Activated T-helper 2 cell treated with anti-CD3 and anti-CD28 coated beads, Interferon-gamma antibody, Interleukin-2, Interleukin-4, amounts not matched to agents 10 μg/mL and 5 μg/mL and 100 μg/mL, durations not matched to agents 14 hours and 24 hours and 36 hours (primary cell): ENCODE measurements at places on chromosomes 2 and 18. TPM values are rescaled to one million over a fixed set of nuclear protein-coding genes. Genes with fewer than 3 reads are reported as not detected.

- no peak for DNase-seq
These were observed 175.2 kb upstream of the HS6ST1 start for GRCh38 chr2:128493880-128494279.

DNA sequence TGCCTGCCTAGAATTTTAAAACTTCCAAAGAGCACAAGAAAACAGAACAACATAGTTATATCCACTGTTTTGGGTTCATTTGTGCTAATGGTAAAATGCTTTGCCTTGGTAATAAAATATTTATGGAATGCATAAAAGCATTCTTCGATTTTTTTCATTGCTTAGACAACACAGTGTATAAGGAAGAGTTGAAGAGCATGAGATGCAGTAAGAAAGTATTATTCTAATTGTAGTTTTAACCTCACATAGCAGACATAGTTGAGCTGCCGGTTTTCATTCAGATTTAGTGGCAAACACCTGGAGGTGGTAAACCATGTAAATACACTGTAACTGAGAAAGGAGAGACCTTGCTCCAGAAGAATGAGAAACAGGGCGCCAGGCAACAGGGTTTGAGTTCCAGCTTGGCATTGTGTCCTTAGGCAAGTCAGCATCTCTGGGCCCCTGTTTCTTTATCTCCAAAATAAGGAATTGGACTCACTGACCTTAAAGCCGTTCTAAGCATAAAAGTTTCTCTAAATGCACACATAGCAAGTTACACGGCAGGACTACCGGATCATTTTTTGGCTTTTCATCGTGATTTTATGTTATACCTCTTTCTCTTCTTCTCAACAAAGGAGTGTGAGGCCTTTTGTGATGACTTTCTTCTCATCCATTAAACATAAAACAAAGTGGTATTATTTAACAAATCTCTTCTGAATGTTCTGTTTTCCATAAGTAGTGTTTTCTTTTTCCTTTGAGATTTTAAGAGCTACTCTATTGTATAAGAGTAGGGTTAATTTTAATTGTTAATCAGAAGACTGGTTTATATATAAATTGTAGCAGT lies 7.9 kb downstream of the UGP2 start:
- DNase-seq, result no peak

DNA sequence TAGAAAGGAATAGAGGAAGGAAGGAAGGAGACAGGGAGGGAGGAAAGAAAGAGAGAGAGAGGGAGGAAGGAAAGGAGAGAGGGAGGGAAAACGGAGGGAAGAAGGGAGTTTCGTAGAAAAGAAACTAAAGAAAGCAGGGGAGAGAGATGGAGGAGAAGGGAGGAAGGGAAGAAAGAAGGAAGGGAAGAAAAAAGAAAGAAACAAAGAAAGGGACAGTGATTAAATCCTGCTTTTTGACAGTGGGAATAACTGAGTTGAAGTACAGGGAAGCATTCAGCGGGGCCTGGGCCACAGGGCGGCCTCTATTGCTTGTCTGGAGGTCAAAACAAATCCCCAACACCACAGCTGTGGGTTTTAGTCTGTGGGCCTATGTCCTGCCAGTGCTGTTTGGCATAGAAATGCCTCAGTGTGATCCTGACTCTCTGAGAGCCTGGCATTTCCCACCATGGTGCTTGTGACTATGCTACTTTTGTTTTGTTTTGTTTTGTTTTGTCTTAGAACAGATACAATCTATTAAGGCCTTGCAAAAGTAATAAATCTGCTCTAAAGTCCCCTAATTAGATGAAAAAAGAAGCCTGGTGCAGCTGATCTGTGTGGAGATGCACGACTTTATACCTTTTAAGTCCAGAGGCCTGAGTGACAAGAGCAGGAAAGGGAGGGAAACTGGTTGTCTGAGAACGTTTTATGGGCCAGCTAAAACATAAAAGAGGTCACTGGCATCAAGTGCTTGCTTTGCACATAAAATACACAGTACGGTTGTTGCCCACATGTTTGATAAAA lies 40.0 kb downstream of the IL1RL2 start:
- no peak for DNase-seq

GRCh38 chr18:22112215-22112614 lies 57.2 kb upstream of the GATA6 start:
- no peak for DNase-seq

GRCh38 chr18:68418881-68419280 lies 296.0 kb downstream of the TMX3 start:
- DNase-seq, result no peak

GRCh38 chr18:35526495-35527059 lies 28.8 kb upstream of the INO80C start:
- DNase-seq, result no peak

DNA sequence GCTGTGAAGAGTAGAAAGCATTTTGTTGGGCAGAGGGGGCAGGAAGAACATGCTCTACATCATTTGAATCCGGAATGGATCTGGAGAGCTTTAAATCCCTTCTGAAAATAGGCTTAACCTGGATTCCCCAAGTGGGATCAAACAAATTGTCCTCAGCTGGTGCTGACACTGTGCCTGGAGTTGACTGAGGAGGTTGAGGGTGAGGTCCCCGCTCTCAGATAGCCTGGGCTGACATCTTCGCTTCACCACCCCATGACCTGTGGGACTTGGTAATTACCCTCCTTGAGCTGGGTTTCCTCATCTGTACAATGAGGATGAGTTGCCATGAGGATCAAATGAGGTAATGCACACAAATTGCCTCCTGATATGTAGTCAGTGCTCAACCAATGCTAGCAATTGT lies 117.8 kb upstream of the SMAD2 start:
- DNase-seq, result no peak

The SP3 gene
- total RNA-seq, result 104 and 105 TPM in 2 replicates

The NT5C1B gene
- total RNA-seq, result not detected in 2 replicates
